ENCODE measurements at places on chromosomes 3 and 15.

DNA sequence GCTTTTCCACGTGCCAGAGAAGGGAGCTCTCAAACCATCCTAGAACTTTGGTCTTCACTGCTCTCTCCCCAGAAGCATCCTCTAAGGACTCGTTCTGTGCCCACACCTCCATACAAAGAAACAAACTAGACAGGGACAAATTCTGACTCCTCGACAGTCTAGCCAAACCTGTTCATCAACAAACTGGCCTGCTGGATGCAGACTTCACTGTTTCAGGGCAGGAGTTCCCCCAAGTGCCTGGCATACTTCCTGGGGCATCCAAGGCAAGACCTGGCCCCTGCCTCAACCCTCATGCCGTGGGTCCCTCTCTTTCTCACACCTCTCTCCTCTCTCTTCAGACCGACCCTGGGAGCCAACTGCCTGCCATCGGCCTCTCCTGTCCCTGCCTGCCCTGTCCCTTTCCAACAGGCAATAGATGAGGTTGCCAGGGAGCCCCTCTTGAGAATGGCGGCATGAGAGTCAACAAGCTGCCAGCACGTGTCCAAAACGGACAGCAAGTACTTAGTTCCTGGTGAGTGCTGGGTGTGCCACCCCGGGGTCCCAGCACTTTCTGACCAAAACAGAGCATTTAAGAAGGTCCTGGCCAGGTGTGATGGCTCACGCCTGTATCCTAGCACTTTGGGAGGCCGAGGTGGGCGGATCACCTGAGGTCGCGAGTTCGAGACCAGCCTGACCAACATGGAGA lies 79.1 kb upstream of the HES1 start:
- no peak for DNase-seq

- DNase-seq, result no peak
These were observed 18.1 kb downstream of the LRRC58 start for GRCh38 chr3:120331076-120331475.

DNA sequence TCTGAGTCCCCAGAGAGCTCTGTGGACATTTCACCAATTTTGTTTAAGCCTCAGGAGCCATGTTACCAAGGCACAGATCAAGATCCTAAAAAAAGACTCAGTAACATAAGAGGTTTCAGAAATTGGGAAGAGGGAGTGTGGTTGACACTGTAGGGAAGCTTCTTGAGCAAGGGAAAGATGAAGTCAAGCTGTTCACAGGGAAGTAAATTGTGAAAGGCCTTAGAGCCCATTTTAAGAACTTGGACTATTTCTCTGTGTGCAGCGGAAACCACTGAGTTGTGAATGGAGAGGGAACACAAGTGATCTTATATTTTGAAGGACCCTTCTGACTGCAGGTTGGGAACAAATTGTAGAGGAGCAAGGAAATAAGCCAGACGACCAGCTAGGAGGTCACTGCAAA lies 18.7 kb downstream of the BCL2A1 start:
- no peak for DNase-seq

- no peak for DNase-seq
These were observed 859 bp downstream of the RORA start for GRCh38 chr15:61227950-61228936.

DNA sequence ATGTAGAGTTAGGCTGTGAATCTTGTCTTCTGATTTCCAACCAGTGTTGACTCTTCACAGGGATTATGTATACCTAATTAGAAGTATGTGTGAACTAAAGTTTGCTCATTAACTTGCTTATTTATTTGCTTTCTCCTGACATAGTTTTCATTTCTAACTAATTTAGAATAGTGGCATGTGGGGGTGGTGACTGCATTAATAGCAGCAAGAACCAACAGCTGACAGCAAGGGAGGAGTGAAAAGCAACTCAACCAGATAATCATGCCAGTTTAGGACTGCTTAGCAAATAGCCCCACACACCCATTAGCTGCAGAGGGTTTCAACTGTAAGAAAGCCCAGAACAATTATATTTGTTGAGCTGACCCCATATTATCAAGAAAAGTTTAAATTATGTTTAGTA lies 3.8 kb downstream of the ST3GAL6 start:
- no peak for DNase-seq

GRCh38 chr3:157857440-157857839 lies 248.8 kb downstream of the SHOX2 start:
- no peak for DNase-seq

DNA sequence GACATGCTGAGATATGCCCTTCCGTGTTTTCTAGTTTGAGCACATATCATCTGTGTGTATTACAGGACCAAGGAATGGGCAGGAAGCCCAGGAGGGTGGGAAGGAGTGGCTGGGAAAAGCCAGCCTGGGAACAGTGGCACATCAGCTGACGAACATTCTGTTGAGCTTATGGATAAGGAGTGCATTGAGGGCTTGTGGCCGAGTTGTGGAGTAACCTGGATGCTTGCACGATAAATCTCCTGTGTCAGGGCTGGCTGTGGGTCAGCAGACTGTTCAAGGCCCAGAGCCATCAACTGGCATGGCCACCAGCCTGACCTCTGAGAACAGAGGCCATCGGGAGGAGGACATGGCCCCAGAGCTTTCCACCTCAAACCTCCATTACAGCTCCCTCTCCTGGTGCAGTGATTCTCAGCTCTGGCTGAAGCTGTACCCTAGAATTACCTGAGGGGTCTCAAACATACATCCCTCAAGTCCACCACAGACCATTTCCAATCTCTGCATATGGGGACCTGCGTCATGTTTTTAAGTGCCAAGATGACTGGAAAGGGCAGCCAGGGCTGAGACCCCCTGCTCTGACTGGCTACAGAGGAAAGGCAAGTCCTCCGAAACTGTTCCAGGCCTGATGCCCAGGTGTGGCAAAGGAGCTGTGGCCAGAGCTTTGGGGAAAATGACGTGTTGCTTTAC lies 4.8 kb upstream of the VILL start:
- peak; percentile 51 for DNase-seq

GRCh38 chr15:89629829-89630228 lies 25.4 kb downstream of the KIF7 start:
- no peak for DNase-seq

GRCh38 chr3:66396161-66396760 lies 104.6 kb downstream of the LRIG1 start:
- DNase-seq, result peak; percentile 35

DNA sequence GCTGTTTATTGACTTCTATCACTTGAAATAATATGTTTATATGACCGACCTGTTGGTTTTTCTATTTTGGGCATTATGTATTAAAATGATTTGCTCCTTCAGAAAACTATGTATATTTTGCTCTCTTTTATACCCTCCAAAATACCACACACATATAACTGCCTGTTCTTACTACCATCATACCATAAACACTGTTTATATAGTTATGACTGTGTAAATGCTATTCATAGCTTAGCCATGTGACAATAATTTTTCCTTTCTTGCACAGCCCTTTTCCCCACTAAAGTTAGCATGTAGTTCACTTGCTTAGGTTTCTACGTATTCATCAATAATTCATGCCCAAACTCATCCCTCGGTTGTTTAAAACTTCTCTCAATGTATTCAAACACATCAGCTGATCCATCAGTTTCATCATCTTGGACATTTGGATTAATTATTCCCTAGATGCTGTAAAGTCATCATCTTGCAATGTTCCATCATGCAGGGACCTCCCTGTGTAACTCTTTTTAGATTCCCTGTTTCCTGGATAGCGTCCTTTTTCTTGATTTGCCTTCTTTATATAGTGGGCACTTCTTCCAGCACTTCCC lies 8.2 kb upstream of the RYK start:
- DNase-seq, result no peak

GRCh38 chr15:100520132-100520921 lies 8.4 kb downstream of the CERS3 start:
- DNase-seq, result no peak

DNA sequence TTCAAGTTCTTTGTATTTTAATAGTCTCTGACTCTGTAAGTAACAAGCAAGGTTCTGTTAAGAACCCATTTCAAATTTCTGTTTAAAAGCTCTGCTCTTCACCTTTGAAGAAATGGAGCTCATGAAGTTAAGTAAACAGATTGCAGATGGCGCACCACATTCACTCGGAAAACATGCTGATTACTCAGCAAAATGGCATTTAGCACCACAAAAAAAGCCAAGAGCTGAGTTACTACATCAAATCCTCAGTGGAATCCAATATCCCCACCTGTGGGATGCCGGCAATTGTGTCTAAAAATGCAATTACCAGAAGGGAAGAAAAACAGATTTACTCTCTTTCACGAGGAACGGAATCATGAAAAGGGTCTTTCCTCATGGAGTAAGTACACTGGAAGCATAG lies 758.0 kb downstream of the NTRK3 start:
- no peak for DNase-seq

- DNase-seq, result no peak
These were observed 209.5 kb downstream of the EBLN2 start for GRCh38 chr3:73270839-73271483.

DNA sequence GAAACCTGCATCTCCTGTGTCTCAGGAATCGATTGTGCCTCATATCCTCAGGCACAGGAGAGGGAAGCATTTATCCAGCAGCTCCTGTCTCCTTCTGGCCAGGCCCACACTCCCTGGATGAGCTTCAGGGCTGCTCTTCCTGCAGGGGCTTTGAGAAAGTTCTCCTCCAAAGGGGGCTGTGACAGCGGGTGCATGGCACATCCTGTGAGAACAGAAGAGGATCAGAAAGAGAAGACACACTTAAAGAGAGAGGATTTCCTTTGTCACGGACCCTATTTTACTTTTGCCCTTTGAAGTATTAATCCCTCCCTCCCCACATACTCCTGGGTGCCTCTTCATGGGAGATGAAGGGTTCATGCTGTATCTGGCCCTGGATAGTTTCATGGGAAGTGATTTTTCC lies 46.0 kb downstream of the MFSD1 start:
- no peak for DNase-seq

DNA sequence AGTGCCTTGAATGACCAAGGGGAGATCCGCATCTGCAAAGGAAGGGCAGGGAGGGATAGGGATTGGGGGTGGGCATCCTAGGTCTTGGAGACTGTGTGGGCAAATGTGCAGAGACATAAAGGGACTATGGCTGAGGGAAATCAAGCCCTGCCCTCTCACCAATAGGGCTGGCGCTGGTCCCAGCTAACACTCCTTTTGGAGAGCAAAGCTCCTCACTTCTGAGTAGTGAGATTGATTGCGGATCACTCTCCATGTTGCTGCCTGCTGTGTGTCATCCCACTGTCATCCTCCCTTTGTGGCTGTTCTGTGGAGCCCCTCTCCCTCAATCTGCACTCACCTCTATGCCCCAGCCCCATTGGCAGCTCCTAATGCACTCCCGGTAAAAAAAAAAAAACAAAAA lies 2.2 kb upstream of the CELSR3 start:
- DNase-seq, result no peak

- DNase-seq, result no peak
These were observed 422.9 kb upstream of the GRM7 start for GRCh38 chr3:6438031-6438430.

GRCh38 chr15:63990454-63990853 lies 55.8 kb downstream of the DAPK2 start:
- DNase-seq, result peak; percentile 44

GRCh38 chr15:52104532-52105004 lies 8.0 kb downstream of the BCL2L10 start:
- DNase-seq, result no peak
